ENCODE measurements at places on chromosomes 3 and 15.

GRCh38 chr3:196837819-196838420, 29.8 kb upstream of the SENP5 start:
- peak; percentile 72 for DNase-seq

- DNase-seq, result no peak
Measured at GRCh38 chr3:150296123-150296735, 111.9 kb upstream of the TSC22D2 start.

DNA sequence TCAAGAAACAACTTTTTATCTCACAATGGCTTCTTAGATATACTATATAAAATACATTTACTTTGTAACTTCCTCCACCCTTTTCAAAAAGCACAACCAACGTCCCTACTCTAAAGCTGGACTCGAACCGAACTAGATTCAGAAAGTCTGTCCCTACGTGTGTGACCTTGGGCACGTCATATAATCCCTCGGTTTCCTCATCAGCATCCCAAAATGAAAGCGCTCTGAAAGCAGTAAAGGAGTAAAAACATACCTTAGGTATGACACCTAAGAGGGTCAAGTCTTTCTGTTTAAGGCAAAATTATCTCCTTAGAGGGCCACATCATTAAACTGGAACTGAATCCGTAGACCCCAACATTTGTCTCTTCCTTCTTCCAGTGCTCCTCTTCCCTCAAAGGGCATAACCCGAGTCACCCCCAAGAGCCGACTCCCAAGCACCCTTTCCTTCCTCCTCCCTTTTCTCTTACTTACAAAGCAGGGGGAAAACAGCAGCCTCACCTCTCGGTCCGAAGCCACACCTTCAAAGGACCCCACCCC, 663 bp downstream of the PDCD10 start:
- DNase-seq, result peak; percentile 13

GRCh38 chr3:45139372-45140140, 6.6 kb downstream of the CDCP1 start:
- no peak for DNase-seq

GRCh38 chr3:195735036-195735695, 14.4 kb downstream of the MUC20 start:
- no peak for DNase-seq

DNA sequence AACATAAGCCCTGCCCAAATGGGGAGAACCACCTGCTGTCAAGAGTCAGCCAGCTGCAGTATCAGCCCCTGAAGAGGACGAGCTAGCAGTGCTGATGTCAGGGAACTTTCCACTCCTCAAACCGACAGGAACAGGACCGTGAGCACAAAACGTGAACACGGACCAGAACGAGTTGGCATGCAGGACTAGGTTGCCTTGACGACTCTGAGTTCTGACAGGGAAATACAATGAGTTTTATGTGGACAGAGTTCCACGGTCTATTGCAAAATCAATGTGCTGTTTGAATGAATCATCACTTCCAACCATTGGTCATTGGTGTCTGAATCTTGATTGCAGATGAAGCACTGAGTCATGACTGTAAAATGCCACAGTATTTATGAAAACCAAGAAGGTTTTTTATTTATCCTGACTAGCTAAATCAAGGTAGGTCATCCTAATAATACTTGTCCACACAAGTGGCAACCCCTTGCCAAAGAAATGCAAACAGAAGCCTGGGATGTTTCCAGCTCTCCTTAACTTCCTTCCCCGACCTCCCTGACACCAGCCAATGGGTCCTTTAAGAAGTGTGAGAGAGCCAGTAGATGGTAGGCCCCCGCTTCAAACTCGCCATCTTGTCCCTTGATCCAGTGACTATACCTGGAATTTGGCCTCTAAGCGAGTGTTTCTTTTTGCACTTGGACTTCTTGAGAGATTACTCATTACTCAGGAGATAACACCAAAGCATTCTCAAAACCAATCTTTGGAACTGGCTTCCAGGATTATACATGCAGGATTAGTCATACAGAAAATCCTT, 119.6 kb downstream of the ASB7 start:
- DNase-seq, result no peak

DNA sequence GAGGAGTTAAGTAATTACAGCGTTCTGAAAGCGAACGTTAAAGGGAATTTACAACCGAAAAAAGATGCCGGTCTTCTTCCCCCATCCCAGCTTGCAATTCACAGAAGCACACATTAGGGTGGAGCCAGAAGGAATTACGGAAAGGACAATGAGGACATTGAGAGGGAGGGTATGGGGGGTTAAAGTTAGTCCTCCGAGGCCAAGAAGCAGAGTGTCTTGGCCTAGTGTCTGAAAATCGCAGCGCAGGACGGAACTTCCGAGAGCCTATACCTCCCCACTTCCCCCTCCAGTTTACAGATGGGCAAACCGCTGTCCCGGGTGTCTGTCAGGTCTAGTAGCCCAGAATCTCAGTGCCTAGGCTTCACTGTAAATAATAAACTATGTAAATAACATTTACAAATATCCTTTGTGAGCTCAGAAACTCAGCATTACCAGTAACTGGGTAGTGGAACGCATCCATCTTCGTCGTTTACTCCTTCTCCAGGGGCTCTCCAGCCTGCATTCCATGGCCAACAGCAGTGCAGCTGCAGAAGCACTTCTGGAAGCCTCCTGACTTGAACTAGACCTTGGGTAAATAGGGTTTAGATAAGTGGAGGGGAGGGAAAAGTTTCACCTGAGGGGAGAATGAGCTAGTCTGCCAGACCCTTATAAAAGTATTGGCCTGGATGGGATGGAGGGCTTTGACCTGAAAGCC, 922 bp downstream of the ADPRH start:
- peak; percentile 25 for DNase-seq

- DNase-seq, result no peak
Measured at GRCh38 chr3:43542328-43543043, 79.3 kb downstream of the ANO10 start.

DNA sequence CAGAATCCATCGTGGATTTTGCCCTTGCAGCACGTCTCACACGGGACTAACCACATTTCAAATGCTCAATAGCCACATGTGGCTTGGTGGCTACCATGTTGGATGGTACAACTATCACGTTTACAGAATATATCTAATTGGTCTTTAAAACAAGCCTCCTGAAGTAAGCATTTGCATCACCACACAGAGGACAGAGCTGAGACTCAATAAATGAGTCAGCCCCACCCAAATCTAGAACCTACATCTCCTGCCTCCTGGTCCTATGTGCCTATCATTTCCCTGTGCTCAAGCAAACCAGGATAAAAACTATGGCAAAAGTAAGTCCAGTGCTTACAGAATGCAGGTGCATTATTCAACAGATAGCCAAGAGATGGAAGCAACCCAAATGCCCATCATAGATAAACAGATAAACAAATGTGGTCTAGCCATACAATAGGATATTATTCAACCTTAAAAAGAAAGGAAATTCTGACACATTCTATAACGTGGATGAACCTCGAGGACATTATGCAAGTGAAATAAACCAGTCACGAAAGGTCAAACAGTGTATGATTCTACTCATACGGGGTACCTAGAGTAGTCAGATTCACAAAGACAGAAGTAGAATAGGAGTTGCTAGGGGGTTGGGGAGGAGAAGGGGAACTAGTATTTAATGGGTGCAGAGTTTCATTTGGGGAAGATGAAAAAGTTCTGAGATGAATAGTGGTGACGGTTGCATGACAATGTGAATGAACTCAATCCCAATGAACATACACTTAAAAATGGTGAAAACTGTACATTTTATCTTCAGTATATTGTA, 43.9 kb downstream of the SRGAP3 start:
- no peak for DNase-seq

GRCh38 chr3:175620532-175620931, 761.4 kb downstream of the NAALADL2 start:
- DNase-seq, result no peak

GRCh38 chr3:52182196-52182595, 15.8 kb upstream of the ALAS1 start:
- no peak for DNase-seq

- no peak for DNase-seq
Measured at GRCh38 chr3:56042326-56042951, 425.8 kb downstream of the ERC2 start.

DNA sequence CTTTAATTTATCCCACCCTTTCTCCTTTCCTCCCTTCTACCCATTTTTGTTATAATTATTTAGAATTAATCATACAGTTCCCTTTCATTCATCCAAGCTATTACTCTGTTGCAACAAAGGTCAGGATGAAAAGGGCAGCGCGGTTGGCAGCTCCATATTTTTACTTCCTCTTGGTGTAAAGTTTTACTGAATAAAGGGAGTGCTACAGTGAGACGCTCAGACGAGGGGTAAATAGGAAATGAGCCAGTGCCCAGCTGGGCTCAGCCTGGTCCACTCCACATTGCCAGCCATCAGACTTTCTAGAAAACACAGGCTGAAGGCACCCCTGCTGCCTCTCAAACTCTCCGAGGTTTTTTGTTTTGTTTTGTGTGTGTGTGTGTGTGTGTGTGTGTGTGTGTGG, 21.9 kb upstream of the ZBTB38 start:
- DNase-seq, result no peak

DNA sequence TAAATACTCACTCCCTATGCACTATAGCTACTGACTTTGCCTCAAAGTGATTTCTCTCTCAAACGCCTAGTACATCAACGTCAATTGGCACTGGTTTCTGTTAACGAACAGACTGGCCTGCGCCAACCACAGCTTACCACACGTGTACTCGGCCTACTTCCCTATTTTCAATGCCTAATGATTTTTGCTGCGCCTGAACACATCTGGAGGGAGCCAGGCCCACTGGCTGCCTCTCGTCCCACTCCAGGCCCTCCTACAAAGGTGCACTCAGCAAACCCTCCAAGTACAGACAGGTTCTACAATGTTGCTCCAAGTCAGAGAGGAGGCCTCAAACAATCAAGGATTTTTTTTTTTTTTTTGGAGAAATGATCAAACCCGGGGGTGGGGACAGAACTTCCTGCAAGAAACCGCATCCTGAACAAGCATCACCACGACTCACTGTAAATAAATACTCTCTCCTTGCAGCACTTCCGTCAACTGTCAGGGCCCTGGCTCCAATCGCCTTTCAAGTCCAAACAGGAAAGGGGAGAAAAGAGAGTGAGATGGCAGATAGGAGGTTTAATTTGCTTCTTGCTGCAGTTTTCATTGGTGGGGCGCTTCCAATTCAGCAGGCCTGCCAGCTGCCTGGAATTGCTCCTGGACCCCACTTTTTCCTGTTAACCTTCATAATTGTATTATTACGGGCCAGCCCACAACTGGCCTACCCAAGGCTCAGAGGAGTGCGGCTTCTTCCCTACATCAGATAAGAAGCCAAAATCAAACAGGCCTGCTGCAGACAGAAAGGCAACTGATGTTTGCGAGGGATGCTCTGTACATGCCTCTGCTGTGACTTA, 139.3 kb downstream of the FOXP1 start:
- DNase-seq, result peak; percentile 90

DNA sequence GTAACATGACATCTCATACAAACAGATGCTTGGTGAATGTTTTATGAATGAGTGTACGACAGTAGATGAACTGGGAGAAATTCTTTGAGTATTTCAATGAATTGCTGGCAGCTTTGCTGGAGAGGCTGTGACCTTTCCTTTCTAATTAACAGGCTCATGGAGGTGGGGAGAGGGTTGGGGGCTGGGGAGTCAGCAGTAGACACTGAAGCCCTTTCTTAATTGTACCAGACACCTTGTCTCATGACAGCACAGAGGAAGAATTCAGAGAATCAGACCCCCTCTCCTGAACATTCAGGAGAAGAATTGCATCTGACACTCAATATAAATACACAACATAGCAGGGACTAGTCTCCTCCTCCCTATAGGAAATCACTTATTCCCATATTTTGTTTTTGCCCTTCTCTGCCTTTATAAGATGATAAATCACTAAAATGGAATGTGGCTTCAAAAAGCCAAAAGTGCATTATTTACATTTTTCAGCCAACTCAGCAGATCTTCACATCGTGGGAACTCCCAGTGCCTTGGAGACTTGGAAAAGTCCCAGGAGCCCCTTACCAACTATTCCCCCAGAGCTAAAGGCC, 66.2 kb upstream of the TPM1 start:
- DNase-seq, result no peak

DNA sequence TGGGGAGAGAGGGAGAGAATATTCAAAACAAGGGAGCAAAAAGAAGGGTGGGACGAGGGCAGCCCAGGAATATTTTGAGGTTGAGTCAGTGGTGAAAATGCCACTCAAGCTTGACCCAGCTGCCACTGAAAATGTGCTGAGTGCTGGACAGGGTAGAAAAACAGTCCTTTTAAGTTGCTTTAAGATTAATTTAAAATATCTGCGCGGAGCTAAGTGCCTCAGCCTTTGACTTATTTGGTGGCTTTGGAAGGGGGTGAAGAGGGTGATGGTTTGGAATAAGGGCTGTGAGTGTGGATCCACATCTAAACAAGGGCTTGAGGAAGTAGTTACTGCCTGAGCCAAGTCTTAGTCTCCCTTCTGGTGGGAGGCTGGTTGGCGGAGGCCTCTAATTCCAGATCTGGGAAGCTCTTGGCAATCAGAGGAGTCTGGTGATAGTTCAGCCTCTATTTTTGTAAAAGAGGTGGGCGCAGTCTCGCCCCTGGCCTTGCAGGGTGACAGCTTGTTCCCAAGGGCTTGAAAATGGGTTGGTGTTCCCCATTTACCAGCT, 280.8 kb upstream of the ROPN1 start:
- DNase-seq, result no peak

- DNase-seq, result no peak
Measured at GRCh38 chr3:48614044-48614443, 4.6 kb upstream of the UQCRC1 start.

DNA sequence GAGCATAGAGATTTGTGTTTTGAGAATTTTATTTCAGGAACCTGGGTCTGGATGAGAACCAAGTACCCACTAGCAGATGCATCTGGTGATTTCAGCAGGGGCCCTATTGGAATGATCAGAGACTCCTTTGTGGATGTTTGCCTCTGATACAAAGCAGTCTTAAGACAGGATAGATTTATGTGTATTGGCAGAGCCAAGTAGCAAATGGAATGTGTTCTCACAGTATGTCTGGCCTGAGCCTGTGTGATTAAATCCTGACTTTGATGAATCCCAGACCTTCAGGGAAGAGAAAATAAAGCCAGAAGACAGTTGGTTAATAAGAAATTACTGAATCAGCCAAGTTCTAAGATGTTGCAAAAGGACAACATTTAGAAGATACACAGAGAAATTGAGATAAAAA, 755.5 kb upstream of the SEMA6D start:
- DNase-seq, result no peak

- DNase-seq, result no peak
Measured at GRCh38 chr3:105722943-105723556, 145.8 kb downstream of the CBLB start.

Data from CD4-positive, alpha-beta T cell treated with Interleukin-4 for 4 hours (primary cell).